ENCODE measurements at places on chromosomes 13 and 19.

- no peak for DNase-seq
These were observed 7.7 kb downstream of the MEX3D start for GRCh38 chr19:1560286-1560882.

DNA sequence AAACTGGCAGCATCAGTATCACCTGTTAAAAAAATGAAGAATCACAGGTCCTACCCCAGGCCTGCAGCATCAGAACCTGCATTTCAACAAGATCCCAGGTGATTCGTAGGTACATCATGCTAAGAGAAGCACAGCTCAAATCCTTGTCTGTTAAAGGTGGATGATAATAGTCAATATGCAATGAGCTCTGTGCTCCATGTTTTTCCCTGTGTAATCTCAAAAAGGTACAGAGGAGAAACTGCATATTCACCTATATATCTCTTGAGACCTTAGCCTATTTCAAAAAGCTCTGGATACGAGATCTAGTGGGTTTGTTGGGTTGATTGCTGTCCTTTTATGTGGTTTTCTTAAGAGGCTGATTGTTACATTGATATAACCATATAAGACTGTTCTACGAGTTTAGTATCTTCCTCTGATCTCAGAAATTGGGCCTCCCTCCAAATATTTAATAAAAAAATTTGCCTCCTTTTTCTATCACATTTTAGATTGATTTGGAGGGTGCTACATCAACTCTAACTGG is 148.9 kb downstream of the DCT start:
- no peak for DNase-seq

- no peak for DNase-seq
These were observed 4.2 kb downstream of the TTC9B start for GRCh38 chr19:40213882-40214570.

DNA sequence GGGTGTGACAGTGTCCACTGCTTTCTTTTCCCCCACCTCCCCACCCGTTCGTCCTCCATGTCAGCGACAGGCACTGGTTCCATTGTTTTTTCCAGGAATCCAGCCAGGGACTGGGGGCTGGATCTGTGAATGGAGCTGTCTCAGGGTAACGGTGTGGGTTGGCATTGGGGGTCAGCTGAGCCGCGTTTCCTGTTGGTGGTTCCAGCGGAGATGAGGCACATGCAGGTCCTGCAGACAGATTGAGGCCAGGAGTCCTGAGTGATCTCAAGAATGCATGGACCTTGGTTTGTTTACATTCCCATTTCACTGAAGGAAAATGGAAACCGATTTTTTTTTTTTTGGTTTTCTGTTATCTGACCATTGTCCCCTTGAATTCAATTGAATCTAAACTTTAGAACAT is 303.9 kb downstream of the FGF9 start:
- no peak for DNase-seq

DNA sequence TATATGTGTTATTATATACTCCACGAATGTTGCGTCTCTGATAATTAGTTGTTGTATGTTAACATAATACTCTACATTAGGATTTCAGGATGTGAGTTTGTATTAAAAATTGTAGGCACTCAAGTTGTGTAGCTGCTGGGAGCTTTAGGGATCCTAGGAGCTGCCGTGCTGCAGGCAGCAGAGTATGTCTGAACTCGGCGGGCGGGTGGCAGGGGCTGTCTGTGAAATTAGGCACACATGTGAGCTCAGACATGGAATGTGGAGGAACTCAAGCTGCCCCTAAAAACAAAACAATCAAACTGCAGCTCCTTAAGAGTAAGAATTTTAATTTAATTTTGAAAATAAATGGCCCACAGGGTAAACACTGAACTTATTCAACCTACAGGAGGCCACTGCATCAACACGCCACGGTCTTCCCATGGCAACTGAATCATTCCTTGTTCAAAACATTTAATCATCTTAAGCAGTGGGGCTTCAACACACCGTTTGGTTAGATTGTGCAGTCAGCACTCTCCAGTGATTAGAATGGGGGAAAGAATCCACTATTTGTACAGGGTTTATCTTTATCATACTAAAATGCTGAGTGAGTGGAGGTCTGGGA is 22.7 kb downstream of the SERTM1 start:
- DNase-seq: no peak

DNA sequence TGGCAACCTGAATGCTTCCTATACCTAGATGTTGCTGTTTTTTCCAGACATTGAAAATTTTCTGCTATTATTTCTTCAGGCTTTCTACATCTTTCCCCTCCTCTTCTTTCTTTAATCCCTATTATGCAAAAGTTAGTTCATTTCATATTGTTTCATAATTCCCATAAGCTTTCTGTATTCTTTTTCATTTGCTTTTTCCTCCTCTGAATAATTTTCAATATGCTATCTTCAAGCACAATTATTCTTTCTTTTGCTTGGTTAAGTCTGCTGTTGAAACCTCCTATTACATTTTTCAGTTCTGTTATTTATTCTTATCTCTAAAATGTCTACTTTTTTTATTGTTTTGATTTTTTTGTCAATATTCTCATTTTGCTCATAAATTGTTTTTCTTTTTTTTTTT is 947.1 kb upstream of the MIR17HG start:
- DNase-seq: no peak

GRCh38 chr13:30681843-30682242 is 53.5 kb upstream of the ALOX5AP start:
- DNase-seq: no peak

DNA sequence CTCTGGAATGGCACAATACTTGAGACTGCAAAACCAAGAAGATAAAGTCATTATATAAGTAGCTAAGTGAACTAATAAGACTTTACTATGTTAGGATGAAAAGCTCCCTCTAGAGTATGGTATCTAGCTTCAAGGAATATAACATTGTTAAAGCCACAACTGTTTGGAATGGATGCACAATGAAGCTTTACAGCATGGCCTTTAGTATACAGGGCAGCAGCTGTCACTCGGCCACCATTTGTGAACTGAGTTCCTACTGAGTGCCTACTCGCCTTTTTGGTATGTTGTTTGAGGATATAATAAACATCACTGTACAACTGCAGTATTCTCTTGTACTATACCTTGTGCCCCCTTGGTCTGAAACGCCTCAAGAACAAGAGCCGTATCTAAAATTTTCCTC is 6.8 kb downstream of the ALG5 start:
- no peak for DNase-seq

DNA sequence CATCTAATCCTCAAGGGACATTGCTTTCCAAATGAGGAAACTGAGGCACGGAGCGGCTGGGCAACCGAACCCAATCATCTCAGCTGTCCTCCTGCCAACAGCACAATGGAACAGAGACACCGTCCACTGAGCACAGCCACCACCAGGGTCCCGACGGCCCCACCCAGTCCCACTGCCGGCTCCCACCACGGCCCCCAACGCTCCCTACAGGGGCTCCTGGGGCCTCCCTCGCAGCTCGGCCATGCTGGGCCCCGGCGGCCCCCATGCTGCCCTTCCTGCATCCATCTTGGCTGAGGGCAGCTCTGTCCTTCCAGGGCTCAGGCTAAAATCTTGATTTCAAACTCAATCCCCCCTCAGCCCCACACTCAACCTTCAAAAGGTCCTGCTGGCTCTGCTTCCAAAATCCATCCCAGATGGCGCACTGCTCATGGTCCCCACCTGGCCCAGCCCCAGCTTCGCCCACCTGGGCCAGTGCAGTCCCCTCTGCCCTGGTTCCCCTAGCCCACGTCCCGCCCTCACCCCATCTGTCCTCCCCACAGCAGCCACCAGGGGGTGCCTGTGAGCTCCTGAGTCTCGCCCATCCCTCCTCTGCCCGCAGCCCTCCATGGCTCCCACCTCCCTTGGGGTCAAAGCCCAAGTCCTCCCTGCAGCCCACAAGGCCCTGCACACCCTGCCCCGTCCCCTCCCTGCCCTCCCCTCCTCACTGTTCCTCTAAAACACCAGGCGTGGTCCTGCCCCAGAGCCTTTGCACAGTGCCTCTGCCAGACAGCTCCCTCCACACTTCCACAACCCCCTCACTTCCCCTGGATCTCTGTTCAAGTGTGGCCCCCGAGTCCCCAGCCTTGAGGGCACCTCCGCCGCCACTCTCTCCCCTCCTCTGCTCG is 7.9 kb downstream of the PIP5K1C start:
- no peak for DNase-seq

DNA sequence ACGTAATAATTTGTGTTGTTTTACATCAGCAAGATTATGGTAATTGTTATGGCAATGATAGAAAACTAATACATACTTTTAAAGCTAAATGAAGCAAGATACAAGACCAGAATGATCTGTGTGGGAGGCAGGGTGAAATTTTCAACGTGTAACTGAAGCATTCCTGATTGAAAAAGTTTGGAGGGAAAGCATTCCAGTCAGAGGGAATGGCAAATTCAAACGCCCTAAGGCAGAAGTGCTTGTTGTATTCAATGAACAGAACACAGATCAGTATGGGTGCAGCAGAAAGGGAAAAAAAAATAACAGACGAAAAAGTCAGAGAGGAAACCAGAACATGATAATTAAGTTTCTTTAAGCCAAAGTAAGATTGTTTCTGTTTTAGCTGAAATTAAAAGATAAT is 928.5 kb upstream of the SLITRK1 start:
- no peak for DNase-seq

GRCh38 chr13:81551036-81551435 is 1210.1 kb upstream of the SPRY2 start:
- DNase-seq: no peak

DNA sequence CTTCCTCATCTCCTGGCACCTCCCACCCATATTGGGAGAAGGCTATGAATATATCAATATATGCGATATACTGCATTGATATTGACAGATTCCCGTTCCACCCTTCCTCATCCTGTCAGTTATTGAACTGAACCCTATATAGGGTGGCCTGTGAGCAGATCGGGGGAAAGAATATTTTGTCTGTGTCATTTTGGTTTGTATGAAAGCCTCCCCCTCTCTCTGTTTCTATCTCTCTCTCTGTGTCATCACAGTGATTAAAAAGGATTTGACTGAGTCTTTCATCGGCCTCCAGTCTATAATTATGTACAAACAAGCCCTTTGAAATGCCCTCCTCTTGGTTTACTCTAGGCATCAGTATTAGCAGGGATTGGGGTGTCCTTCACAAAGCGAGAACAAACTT is 35.7 kb downstream of the RASL11A start:
- DNase-seq: no peak

- no peak for DNase-seq
These were observed 17.5 kb upstream of the ASPDH start for GRCh38 chr19:50531171-50531612.

GRCh38 chr13:111908981-111909380 is 158.0 kb upstream of the SOX1 start:
- DNase-seq: no peak

DNA sequence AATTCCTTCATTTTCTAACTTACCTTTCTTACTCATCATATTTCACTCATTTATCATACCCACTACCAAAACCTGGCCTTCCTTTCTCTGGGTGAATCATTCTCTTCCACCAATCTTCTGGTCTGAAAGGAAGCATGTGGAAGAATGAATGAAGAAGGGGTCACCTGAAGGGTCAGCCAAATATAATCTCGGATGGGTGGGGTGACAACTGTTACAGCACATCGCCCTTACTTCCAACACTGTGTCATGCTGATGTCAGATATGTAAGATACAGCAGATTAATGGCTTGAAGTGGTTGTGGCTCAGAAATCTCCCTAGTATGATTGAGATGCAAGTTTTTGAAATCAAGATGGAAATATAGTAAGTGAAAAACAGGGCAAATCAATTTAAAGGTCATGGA is 401.7 kb upstream of the HTR2A start:
- no peak for DNase-seq

DNA sequence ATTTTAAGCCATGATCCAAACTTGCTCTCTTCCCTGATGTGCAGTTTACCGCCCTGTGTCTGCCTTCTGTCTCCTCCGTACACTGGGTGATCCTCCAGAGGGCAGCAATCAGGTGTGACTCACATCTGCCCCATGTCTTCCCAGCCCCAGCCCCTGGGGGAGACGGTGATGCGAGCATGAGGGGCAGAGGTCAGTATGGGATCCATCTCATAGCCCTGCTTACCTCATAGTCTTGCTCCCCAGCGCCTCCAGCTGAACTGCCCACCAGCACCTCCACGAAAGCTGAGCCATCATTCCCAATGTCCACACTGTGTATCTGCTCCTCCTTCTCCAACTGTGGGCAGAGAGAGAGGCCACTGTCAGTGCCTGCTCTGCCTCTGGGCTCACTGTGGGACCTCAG is 14.6 kb downstream of the XRCC1 start:
- DNase-seq: no peak

- no peak for DNase-seq
These were observed 471.6 kb downstream of the PCDH20 start for GRCh38 chr13:60944016-60944415.

GRCh38 chr13:80334597-80335260 is 6.2 kb downstream of the SPRY2 start:
- DNase-seq: no peak

- no peak for DNase-seq
These were observed 82.6 kb downstream of the KATNAL1 start for GRCh38 chr13:30224732-30225131.

DNA sequence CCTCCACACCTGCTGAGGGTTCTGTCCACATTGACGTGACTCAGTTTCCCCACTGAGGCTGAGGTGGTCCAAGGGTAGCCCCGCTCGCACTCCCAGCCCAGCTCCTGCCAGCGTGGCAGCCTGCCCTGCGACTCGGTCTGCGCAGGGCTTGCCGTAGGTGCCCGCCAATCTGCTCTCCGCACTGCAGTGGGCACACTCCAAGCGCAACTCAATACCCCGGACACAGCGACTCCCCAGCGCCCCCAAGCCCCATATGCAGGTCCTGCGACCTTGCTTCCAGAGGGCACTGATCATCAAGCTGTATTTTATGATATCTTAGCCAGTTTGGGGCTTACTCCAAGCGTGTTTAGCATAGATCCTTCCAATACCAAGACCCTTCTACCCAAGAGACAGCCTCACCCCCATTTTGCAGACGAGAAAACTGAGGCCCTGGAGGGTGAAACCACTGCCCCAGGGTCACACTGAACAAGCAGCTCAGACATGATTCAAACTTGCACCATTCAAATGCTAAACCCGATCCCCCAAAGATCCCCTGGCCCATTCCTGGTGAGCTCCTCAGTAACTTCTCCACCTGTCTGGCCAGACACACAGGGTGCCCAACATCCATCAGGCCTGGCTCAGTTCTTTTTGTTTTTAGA is 13.5 kb downstream of the PTPRS start:
- DNase-seq: no peak

- DNase-seq: no peak
These were observed 1.3 kb upstream of the ATF5 start for GRCh38 chr19:49927526-49928264.

DNA sequence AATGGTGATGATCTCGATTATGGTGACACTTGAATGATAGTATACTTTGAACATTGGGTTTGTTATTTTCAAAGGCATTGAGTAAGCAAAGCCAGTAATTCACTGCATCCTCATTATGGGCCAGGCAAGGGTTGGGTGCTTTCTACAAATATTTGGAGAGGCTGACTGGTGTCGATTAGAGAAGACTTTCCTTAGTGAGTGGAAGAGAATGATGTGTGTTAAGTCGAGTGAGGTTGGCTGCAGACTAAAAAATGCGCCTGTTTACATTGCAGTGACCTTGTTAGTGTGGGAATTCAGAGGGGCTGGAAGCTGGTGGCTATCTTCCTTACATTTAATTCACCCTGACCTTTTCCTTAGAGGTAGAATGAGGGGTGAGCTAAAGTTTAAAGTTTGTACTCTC is 22.4 kb upstream of the RNF113B start:
- DNase-seq: no peak

All from upper lobe of right lung (tissue), 1 donor.